ENCODE measurements at places on chromosomes 11 and 22. TPM values are rescaled to one million over a fixed set of nuclear protein-coding genes. Genes with fewer than 3 reads are reported as not detected.

DNA sequence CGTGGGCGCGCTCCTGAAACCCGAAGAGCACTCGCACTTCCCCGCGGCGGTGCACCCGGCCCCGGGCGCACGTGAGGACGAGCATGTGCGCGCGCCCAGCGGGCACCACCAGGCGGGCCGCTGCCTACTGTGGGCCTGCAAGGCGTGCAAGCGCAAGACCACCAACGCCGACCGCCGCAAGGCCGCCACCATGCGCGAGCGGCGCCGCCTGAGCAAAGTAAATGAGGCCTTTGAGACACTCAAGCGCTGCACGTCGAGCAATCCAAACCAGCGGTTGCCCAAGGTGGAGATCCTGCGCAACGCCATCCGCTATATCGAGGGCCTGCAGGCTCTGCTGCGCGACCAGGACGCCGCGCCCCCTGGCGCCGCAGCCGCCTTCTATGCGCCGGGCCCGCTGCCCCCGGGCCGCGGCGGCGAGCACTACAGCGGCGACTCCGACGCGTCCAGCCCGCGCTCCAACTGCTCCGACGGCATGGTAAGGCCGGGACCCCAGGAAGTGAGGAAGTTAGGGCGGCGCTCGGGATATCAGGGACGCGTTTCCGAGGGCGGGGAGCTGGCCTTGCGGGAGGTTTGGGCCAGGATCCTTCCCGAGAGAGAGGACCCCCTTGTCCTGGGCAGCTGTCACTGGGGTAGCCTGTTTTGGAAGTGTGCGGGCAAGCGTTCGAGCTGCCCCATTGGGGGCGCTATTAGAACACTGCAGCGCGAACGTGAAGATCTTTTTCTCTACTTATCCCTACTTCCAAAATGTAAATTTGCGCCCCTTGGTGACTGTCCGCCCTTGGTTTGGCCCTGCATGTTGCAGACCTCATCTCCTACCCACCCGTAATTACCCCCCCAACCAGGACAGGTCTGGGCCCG is 796 bp downstream of the MYOD1 start:
- DNase-seq = no peak

- DNase-seq = no peak
These were observed 20.0 kb downstream of the TBRG1 start for GRCh38 chr11:124642628-124643027.

DNA sequence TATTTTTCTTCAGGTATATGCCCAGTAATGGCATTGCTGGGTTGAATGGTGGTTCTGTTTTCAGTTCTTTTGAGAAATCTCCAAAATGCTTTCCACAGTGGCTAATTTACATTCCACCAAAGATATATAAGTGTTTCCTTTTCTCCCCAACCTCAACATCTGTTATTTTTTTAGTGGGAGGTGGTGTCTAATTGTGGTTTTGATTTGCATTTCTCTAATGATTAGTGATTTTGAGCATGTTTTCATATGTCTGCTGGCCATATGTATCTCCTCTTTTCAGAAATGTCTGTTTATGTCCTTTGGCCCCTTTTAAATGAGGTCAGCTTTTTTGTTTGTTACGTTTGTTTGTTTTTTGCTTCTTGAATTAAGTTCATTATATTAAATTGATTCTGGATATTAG is 760.2 kb downstream of the KCNA4 start:
- DNase-seq = no peak

DNA sequence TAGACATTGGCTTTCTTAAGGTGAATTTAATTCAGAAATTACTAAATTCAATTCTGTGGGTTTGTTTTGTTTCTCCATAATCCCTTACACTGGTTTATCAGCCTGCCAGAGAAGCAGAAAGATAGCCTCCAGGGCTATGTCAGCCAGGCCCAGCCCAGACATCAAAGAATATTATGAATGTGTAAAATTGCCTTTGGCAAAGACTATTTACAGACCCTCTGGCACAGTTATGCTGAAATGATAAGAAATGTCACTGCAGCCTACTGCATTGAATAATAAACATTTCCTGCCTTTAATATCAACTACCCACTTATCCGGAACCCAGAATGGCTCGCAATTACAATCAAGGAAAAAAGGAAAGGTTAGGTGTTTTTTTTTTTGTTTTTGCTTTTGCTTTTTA is 562.5 kb upstream of the LRRC4C start:
- no peak for DNase-seq

DNA sequence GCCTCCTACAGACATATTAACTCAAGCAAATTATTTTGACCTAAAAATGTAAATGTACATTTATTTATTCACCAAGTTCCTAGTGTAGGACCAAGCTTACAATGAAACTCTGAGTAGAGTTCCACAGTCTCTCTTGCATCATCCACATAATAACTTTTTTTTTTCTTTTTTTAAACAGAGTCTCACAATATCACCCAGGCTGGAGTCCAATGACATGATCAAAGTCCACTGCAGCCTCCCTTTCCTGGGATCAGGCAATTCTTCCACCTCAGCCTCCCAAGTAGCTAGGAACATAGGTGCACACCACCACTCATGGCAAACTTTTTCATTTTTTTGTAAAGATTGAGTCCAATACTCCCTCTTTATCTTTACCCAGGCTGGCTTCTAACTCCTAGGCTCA is 28.0 kb downstream of the FEZ1 start:
- DNase-seq = no peak

- no peak for DNase-seq
These were observed 33.2 kb downstream of the OTOG start for GRCh38 chr11:17580271-17580670.

GRCh38 chr11:76665172-76665571 is 5.4 kb downstream of the LRRC32 start:
- DNase-seq = no peak

DNA sequence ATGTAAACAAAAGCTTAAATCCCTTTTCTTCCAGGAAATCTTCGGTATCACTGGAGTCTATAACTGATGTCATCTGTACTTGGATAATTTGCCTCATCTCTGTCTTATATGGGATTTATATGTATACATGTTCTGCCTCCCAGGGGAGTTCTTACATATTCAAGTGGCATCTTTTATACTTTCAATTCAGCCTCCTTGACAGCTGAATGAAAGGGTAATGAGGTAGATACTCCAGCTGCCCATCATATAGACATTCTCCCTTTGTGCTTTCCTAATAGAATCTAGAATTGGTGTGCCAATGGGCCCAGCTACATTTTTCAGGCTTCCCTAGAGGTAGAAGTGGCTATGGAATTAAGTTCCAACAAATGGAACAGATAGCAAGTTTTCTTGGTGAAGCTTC is 223.8 kb downstream of the LRRC4C start:
- DNase-seq = no peak

GRCh38 chr11:112421879-112422278 is 161.2 kb upstream of the PLET1 start:
- no peak for DNase-seq

DNA sequence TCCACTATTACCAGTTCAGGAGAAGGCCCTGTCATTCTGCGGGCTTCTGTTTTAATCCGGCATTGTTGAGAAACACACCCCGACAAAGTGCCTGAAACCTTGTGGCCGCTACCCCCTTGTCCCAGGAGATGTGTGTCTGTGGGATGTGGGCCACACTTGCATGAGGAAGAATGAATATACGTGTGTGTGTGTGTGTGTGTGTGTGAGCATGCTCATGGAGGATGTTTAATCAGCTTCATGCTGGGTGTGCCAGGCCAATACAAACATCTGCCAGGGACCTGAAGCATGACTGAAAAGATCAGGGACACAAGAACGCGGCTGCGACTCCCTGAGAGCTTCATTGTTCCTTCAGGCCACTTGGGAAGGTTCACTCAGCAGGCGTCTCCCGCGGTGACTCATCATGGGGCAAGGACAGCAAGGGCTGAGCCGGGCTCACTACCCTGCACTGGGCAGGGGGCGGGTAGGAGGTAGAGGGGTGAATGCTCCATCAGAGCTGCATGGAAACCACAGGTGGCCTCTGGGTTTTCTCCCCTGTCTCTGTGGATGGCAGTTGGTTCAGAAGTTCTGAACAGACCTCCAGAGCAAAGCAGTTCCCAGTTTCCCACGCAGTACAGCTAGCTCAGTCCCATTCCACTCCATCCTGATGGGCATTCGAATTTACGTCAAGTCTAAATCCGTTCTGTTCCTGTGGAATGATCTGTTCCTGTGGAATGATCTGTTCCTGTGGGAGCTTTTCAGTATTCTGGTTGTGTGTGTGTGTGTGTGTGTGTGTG is 7.0 kb upstream of the MALAT1 start:
- no peak for DNase-seq

GRCh38 chr11:31711137-31711536 is 100.0 kb downstream of the PAX6 start:
- DNase-seq = no peak

DNA sequence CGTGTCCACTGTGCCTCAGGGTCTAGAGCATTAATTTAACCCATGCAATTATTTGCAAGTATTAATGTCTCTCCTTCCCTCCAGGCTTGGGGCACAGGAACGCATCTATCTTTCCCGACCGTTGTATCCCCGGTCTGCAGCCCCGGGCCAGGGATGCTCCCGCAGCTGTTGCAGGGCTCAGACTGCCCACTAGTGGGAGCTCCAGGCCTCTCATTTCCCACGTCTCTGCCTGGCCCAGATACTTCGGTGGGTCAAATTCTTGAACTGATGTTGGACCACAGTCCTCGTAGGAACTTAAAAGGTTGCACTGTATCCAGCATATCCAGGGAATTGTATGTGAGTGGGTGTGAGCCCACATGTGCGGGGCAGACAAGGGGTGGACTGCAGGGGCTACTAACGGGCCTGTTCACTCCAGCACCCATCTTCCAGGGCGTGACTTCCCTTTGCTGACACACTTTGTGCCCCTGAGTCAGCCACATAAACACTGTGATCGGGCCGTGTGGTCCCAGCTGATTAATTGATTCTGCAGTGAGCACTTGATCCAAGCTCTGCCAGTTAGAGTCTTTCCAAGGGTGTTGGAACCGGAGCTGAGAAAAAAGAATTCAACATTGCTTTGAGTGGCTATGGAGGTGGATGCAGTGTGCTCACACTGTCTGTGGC is 451.3 kb downstream of the TBC1D22A start:
- DNase-seq = peak; percentile 4

- DNase-seq = no peak
These were observed 79.3 kb upstream of the SHANK2 start for GRCh38 chr11:71331631-71332030.

DNA sequence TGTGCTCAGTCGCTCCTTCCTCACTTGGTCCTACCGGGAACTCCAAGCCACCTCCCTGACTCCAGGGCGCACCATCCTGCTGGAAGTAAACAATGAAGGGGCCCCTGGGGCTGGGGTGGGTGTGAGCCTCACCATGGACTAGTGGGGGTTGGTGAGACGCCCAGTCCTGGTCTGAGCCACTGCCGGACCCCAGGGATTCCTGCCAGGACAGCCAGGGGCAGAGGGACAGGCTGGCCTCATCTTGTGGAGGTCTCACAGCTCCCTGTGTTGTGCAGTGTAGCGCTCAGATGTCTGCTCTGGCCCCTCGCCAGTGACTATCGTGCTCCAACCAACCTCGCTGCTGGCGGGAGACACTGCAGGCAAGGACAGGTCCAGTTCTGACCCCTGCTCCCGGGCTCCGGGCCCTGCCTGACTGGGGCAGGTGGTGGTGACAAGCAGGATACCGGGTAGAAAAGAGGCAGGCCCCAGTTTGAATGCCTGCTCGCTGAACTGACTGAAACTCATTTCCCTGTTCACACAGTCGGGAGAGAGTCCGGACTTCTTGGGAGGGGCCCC is 1021.4 kb downstream of the BRD1 start:
- no peak for DNase-seq

DNA sequence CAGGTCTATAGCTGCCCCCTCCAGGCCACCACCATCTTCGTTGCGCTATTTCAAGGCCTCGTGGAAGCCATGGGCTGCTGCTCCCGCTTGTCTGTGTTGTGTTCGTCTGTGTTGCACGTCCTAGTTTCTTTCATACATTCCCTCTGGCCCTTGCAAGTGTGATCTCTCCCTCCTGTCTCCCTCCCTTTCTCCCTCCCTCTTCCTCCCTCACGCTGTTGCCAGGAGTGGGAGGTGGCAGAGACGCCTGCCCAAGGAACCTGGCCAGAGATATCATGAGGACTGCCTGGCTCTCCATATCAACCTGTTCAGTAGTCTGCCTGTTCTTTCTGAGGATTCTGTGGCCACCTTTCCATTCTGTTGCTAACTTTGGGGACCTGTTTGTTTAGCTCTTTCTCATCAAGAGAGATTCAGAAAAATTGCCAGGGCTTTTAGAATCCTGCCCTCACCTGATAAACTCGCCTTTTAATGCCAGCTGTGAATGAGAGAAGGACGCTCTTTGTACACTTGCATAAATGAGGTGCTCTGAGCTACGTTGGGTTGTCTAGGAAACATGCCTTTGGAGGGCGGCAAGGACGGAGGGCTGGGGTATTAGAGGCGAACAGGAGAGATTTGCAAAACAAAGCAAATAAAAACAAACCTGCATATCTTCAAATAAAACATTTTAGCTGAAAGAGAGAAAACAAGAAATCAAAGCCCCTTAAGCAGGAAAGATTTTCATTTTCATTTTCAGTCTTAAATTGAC is 185.2 kb downstream of the TBC1D22A start:
- DNase-seq = no peak

GRCh38 chr11:61542024-61542461 is 33.5 kb downstream of the LRRC10B start:
- no peak for DNase-seq

DNA sequence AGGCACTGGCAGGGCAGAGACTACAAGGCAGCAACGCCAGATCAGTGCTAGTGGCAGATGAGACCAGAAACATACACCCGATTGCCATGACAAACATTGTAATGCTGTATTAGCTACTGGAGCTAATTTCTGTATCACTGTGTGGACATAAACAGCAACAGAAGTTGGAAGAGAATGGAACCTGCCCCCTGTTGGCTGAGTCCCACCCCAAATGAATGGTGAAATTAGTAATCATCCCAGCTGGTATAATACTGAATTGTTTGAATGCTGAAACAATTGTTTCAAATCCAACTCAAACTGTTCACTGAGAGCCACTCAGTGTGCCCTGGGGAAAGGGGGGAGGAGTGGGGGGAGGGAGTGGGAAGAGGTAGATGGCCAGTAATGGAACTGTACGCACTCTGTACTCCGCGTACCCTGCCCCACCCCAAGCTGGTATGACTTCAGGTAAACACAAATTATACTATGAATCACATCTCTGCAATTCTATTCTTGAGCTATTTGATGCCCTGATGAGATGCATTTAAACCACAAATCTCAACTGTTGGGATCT is 11.2 kb upstream of the BIRC3 start:
- DNase-seq = no peak

The TRIM34 gene
- total RNA-seq = 15.0 TPM

The OR4A16 gene
- total RNA-seq = not detected

The STX3 gene
- 9.4 TPM for total RNA-seq

The SLC7A4 gene
- total RNA-seq = 0.19 TPM

The SLC25A18 gene
- total RNA-seq = 0.09 TPM
